ENCODE measurements at places on chromosomes 11 and 22.

- no peak for DNase-seq
These were observed 148.3 kb downstream of the PGR start for GRCh38 chr11:100981196-100981824.

- no peak for DNase-seq
These were observed 4.9 kb downstream of the LMO1 start for GRCh38 chr11:8258784-8259183.

DNA sequence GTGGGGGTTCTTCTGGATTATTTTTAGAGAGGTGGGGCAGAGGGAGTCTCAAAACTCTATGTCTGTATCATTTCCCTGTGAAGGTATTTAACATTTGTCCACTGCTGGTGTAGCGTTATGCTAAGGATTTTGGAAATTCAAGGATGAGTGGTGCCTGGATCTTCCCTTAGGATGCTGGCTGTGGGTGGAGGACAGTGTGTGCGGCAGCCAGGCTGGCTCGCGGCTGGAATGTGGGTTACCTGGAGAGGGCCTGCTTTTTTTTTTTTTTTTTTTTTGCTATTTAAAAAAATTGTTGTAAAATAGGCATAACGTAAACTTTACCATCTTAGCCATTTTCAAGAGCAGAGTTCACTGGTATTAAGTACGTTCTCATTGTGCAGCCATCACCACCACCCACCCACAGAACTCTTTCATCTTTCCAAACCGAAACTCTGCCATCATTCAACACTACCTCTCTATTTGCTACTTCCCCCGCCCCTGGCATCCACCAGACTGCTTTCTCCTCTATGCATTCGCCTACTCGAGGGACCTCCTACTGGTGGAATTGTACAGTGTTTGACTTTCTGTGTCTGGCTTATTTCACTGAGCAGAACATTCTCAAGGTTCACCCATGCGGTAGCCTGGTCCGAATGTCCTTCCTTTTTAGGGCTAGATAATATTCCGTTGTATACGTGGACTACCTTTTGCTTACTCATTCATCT, 67.1 kb downstream of the PARVB start:
- DNase-seq: no peak

DNA sequence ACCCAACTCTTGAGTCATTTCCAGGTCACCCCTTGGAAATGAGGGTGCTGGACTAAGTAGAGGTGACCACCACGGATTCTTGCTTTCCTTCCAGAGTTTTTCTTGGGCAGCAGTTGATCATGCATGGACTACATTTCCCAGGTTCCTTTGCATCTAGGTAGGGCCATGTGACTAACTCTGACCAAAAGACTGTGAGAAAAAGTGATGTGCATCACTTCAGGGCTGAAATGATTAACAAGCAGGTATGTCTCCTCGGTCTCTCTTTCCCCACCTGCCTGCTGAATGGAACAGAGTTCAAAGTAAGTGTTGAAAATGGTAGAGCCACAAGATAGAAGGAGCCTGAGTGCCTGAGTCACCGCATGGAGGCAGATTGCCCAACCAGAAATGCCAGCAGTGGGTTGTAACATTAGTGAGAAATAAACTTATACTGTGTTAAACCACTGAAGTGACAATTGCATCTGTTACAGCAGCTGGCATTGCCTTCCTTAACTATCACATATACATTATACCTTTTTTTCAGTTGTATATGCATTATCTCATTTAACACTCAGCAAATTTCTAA, 113.5 kb downstream of the MN1 start:
- DNase-seq: no peak

GRCh38 chr22:21044931-21045584, 688 bp upstream of the LRRC74B start:
- DNase-seq: no peak

DNA sequence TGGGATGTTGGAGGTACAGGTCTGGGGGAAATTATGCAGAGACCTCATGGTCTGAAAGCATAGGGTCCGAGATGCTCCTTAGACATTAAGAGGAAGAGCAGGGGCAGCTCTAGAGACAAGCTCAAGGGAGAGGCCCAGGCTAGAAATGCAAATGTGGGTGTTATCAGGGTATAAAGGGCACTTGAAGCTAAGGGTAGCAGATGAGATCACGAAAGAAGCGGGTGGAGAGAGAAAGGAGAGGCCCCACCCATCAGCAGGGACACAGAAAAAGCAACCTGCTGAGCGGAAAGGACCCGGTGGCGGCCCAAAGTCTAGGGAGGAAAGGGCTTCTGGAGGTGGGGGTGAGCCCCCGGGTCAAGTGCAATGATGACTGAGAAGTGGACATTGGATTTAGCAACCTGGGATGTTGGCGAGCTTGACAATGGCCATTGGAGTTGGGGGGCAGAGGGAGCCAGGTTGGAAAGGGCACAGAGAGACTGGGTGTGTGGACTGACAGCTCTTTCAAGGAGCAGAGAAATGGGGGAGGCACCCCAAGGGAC, 8.9 kb downstream of the TMPRSS6 start:
- DNase-seq: no peak

- no peak for DNase-seq
These were observed 177.5 kb upstream of the ZBED5 start for GRCh38 chr11:11035331-11035730.

- no peak for DNase-seq
These were observed 539 bp downstream of the SLC35C1 start for GRCh38 chr11:45805305-45806071.

GRCh38 chr11:7969756-7970646, 4.8 kb upstream of the NLRP10 start:
- DNase-seq: no peak

- DNase-seq: no peak
These were observed 14.8 kb upstream of the FAM168A start for GRCh38 chr11:73612601-73613140.

DNA sequence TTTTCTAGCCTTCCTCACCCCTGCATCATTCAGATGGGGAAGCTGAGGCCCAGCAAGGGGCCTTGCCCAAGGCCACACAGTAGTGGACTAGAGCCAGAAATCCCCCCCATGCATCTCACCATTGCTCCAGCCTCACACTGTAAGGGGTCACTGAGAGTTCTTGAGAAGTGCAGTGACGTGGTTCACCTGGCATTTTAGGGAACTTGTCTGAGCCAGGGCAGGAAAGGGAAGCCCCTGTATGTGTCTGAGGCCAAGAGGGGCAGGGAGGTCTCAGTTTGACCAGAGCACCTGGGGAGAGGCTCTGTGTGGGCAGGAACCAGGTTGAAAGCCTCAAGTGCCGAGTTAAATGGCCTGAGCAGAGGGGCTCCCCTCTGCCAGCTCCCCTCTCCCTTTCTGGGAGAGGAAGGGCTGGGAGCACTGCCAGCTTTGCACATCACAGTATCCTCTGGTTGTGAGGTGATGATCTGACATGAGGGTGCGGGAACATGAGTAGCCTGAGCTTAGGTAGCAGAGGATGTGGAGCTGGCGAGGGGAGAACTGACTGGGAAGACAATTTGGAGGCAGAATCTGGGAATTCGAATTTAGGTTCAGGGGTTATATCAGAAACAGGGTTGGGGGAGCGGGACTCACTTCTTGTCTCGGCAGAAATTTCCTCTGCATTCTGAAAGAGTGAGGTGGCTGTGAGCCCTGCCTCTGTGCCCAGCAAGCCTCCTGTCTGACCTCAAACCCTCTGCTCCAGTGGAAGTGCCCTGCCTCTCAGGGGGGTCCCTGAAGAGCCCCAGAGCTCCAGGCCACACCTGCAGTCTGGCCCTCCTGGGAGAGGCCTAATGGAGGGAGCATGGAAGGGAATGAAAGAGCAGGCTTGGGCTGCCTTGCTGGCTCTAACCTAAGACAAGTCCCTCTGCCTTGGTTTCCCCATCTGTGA, 14.6 kb downstream of the ARHGEF17 start:
- no peak for DNase-seq

DNA sequence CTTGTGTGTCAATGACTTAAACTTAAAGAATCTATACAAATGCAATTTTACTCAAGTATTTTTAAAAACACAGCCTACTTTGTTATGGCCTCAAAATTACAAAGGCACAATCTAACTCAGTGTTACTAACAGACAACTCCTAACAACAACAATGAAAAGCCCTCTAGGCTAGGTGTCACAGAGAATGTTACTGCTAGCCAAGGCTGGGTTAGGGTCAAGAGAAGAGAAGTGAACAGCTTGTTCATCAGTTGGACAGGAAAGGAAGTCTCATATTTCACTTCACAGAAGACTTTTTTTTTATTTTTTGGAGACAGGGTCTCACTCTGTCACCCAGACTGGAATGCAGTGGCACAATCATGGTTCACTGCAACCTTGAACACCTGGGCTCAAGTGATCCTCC, 26.0 kb downstream of the CLDN25 start:
- no peak for DNase-seq

DNA sequence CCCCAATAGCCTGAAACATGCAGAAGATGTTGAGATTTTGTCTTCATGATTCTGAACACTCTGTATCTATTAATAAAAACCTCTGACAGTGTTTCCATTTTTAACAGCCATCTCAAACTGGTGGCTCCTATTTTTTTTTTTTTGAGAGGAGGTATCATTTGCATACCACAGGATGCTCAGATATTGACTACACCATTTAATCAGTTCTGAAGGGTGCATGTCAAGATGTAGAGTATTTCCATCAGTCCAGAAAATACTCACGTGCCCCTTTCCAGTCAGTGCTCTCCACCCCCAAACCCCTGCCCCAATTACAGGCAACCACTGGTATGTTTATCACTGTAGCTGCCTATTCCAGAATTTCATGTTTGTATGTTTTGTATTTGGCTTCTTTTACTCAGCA, 85.3 kb upstream of the SORL1-AS1 start:
- no peak for DNase-seq

DNA sequence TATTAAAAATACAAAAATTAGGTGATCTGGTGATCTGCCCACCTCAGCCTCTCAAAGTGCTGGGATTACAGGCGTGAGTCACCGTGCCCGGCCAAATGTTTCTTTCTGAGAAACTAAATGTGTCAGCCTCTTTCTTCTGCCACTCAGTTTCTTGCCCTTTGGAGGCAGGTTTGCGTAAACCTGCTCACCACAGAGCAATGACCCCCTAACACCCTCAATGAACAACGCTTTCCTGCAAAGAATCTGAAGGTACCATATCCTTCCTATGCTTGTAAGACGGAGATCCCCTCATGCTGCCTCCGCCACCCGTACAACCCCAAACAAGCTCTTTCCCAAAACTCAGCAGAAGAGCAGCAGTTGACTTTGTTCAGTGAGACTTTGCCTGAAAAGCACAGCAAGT, 38.7 kb upstream of the TTLL12 start:
- DNase-seq: no peak

DNA sequence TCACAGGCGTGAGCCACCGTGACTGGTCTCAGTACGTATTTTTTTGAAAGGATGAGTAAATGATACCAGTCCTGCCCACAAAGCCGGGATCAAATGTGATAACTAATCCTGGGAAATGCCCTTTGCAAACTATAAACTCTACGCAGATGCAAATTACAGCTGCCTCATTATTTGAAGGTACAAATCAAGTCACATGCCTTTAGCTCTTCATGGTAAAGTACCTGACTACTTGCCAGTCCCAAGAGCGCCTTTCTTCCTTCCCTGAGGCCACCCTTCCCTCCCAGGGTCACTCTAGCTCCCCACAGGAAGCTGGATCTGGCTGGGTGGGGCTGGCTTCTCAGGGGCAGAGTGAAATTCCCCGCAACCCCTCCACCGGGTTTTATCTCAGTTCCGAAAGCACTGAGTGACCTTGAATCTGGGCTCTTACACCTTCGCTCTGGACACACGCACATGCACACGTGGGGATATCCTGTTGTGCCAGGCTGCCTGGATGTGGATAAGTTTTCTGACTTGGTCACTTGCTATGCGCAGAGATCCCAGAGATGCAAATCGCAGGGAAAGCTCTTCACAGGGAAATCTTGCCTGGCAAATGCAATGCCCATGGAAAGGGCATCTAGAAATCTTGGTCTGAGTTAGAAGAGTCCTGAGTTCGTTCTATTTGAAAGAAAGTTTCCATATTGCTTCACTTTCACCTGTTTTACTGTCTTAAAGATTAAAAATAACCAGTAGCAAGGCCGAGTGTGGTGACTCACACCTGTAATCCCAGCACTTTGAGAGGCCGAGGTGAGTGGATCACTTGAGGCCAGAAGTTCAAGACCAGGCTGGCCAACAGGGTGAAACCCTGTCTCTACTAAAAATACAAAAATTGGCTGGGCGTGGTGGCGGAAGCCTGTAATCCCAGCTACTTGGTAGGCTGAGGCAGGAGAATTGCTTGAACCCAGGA, 8.5 kb downstream of the A4GALT start:
- DNase-seq: no peak

DNA sequence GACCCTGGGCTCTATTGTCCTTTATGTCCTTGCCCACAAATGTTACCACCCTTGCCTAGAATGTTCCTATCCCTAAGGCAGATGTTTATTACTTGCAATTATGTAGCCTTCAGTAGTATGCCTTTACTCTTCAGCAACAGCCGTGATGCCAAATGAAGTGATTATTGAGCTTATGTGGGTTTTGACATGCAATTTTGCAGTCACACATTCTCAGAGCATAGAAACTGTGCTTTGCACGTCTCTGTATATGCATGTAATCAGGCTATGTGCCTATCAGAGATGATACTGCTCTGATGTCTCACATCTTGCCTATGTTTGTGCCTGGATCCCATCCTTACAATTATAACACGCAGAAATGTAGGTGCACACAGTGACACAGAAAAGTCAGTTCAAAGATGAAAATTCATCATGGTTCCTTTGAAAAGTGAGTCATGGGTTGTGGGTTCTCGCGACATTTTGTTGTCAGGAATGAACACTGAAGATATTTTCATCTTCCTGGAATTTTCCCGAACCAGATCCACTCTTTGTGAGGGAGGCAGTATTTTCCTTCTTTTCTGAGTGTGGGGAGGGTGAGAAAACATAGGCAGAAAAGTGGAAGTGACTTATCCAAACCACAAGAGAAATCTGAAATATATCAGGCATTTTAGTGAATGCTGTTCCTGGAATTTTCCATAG, 81.1 kb downstream of the BMAL1 start:
- DNase-seq: no peak

- DNase-seq: no peak
These were observed 61.2 kb downstream of the MPPED1 start for GRCh38 chr22:43473031-43473430.

- no peak for DNase-seq
These were observed 84.7 kb upstream of the WNT7B start for GRCh38 chr22:46061501-46062231.

GRCh38 chr11:41522391-41522790, 62.9 kb upstream of the LRRC4C start:
- DNase-seq: no peak

Data from substantia nigra (tissue), 51 donors.